ENCODE measurements at places on chromosomes 1 and 21.

- DNase-seq = peak; percentile 6
These were observed 9.0 kb downstream of the NSL1 start for GRCh38 chr1:212782422-212783154.

- no peak for DNase-seq
These were observed 591.0 kb downstream of the PTPRU start for GRCh38 chr1:29827237-29827750.

DNA sequence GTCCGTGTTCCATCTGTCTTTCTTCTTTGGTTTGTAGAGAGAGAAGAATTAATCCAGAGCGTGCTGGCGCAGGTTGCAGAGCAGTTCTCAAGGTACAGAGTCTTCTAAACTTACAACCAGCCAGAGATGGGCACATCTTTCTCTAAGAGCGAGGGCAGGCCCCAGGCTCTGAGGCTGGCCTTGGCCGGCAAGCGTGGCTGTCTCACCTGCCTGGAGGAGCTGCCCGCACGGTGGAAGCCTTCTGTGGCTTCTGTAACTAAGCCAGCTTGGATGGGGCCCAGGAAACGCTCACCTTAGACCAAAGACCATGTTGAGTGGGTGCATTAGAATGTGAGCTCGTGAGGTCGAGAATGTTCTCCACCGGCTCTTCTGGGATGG lies 78.6 kb downstream of the PDE9A start:
- DNase-seq = no peak

- no peak for DNase-seq
These were observed 1.1 kb downstream of the GJB5 start for GRCh38 chr1:34755961-34756360.

GRCh38 chr1:6351480-6352137 lies 42.0 kb downstream of the ACOT7 start:
- no peak for DNase-seq

DNA sequence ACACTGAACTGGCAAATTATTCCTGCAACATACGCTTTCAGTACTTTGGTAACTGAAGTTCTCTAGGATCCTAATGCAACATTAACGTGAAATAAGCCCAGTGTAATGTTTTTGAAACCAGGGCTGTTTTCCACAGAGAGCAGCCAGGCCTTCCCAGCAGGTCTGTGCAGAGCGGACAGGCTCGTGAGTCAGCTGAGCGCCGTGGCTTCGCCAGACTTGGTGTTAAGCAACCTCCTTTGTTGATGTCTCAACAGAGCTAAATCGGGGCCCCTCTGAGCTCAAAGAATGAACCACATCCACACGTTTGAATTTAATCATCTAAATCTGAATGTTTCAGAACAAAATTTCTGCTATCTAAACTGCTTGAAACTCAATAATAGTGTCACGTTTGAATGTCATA lies 181.8 kb upstream of the FMN2 start:
- DNase-seq = no peak

GRCh38 chr1:36322041-36322785 lies 1.2 kb downstream of the EVA1B start:
- DNase-seq = no peak

GRCh38 chr1:24963099-24963872 lies 33.2 kb upstream of the RUNX3 start:
- DNase-seq = no peak

GRCh38 chr1:236407059-236407458 lies 13.0 kb downstream of the EDARADD start:
- DNase-seq = no peak

GRCh38 chr1:159996653-159997052 lies 35.1 kb downstream of the PIGM start:
- DNase-seq = no peak

DNA sequence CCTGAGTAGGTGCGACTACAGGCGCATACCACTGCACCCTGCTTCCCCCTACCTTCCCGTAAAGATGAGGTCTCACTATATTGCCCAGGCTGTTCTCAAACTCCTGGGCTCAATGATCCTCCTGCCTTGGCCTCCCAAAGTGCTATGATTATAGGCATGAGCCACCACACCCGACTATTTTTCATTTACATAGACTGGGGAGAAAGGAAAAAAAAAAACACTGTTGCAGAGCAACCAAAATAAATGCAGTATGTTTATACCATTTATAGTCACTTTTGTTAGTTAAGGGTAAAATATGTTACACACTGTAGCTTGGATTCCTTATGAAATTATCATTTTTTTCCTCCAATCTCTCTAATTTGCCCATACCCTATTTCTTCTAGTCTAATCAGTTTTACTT lies 35.2 kb upstream of the RGS8 start:
- DNase-seq = no peak

All from hippocampal formation (tissue), 2 donors.